A673 (cell line): ENCODE measurements at places on chromosomes 4 and X.

DNA sequence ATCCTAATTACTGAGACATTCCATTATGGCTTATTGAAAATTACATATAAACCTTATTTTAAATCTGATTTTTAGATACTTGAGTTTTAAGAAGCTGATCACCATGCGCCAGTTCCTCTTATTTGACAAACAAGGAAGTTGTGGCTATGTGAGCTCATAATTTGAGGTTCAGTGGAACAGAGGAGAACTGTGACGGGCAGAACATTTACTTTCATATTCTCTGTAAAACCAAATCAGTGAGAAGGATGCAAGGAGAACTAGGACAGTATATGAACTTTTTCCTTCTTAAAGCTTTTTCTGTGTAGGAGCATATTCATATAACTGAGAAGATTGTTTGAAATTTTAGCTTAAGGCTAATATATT, 25.3 kb downstream of the STIM2 start:
- no peak for DNase-seq

GRCh38 chr4:161650812-161651211, 513.0 kb downstream of the FSTL5 start:
- no peak for DNase-seq

GRCh38 chr4:122100508-122100907, 51.6 kb upstream of the BLTP1 start:
- peak; percentile 90 for DNase-seq

DNA sequence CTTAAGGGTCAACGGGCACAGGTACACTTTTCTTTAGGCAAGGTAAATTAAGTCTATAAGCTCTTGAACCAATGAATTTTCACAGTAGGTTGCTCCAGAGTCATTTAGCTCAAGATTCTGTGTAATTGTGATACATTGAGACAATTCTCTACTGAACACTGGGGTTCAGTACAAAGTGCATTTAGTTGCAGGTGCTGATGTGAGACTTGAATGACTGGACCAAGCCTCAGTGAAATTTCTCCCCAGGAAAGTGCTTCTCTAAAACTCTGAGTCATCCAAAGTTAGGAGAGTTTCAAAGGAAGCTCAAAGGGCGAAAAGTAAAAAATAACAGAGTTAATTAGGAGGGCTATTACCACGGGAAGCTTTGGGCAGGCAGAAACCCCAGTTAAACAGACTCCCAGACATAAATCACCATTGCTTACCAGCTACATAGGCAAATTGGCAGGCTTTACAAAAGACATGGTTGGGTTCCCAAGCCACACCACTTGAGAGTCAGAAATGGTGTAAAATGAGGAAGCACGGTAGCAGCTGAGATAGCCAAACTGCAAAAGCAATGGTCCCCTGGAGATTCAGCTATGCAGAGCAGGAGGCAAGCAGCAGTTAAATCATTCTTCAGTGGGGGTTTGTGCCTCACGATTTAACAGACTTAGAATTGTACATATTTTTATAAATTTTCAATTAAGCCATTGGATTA, 202.6 kb downstream of the PCDH19 start:
- no peak for DNase-seq

DNA sequence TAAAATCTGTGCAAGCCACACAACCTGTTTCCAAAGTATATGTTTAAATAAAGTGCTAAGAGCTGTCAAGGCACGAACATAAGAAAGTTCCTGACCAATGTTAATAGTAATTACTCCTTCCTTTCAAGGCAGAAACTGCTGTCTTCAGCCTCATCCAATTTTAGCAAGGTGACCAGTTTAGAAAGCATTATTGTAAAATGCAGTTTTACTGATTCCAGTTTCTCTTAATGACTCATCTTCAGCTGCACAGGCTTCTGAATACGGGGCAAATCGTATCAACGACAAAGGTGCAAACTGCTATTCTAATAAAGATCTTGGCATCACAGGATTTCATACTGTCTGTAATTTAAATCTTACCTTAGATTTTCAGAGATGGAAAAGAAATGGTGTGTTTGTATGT, 87.5 kb downstream of the PPP3CA start:
- DNase-seq: no peak

GRCh38 chr4:101651778-101652177, 138.8 kb upstream of the BANK1 start:
- peak; percentile 10 for DNase-seq

DNA sequence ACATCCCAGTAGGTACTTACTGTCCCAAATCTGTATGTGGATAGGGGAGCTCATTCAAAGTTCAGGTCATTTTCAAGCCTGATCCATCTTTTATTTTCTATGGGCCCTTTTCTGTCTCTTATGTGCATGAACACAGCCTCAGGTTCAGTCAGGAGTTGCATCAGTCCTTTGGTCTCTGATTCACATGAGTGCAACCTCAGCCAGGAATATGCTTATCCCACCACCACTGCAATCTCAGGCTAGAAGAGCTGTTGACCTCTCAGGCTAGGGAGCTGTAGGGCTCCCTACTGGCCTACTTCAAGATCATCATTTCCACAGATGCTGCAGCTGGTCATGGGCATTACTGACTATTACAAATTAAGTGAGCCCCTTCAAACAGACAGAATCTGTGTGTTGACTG, 27.2 kb downstream of the AASDH start:
- no peak for DNase-seq

DNA sequence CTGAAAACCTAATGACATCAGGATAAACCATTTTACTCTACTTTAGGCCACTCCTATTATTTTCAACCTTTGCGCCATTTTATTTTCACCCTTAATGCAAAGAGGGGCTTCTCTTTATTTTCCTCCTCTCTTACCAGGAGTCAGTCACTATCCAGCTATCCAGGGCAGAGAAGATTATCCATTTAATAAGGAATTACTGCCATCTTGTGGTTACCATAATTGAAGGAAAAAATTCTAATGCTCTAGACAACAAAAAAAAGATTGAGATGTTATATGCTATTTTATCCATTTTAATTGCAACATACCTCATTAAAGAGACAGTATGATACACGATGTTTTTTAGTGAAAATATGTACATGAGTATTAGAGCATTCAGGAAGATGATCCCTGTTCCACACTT, 514.5 kb upstream of the FAM241A start:
- peak; percentile 85 for DNase-seq

GRCh38 chrX:110145311-110145710, 142.4 kb downstream of the TMEM164 start:
- no peak for DNase-seq

GRCh38 chrX:101619364-101619763, 1.6 kb upstream of the ARMCX6 start:
- DNase-seq: peak; percentile 64

- DNase-seq: no peak
Measured at GRCh38 chr4:147760176-147760575, 28.3 kb downstream of the ARHGAP10 start.

DNA sequence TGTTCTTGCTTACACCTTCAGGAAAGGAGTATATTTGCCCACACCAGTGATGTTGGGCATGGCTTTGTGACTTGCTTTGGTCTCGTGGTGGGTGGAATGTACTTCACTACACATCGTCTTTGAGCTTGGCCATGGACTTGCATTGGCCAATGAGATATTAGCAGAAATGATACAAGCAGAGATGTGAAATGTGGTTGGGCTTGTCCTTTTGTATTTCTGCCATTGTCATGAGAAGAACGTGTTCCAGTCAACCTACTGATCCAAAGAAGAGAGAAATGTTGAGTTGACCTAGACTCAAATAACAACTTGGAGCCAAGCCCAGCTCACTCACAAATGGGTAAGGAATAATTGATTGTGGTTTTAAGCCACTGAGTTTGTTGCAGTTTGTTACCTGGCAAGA, 138.4 kb upstream of the ARX start:
- DNase-seq: no peak

- no peak for DNase-seq
Measured at GRCh38 chr4:175422331-175422730, 389.7 kb downstream of the GPM6A start.

DNA sequence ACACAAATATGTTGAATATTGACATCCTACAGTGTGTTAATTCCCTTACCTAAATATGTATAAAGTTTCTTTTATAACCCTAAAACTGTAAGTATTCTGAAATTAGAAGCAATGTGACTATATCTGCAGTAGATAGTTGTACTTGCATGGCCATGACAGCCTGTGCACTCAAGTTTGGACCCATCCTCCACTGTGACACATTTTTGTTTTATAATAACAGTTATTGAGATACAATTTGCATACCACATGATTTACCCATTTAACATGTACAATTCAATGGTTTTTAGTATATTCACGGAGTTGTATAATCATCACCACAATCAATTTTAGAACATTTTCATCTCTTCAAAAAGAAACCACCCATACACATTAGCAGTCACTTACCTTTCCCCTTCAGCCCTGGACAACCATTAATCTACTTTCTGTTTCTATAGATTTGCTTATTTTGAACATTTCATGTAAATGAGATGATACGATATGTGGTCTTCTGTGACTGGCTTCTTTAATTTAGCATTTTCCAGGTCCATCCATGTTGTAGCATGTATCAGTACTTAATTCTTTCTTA, 29.6 kb downstream of the HERC3 start:
- no peak for DNase-seq

DNA sequence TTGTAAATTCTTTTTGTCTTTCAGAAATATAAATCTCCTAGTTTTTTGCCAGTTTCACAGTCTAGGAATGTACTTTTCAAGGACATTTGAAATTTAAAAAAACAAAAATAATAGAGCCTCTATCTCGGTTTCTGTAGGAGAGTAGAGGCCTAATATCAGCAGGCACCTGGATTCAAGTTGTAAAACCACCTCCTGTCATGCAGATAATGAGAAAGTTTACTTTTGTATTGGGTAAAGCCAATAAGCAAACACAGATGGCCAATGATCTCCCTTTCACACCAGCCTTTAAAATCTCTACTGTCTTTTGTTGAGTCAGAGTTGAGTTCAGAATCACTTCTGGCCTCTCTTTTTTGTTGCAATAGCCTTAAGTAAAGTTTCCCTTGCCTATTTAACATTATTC, 1499.9 kb downstream of the PCDH18 start:
- DNase-seq: no peak

GRCh38 chr4:111720866-111721265, 424.4 kb upstream of the FAM241A start:
- no peak for DNase-seq

DNA sequence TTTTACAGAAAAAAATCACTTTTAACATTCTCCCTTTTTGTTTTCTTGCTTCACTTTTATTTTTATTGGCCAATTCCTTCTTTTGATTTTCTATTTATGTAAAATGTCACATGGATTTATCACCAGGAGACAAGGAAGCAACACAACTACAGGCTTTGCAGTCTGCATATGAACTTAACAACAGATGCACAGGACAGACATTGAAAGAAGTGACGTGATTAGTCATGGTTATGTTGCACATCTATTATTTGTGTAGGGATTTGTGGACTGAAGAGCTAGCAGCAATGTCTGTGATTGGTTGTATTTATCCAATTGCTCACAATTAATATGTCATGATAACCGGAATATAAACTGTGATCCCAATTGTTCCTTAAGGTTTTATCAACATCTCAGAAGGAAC, 147.8 kb upstream of the KLF3 start:
- no peak for DNase-seq

DNA sequence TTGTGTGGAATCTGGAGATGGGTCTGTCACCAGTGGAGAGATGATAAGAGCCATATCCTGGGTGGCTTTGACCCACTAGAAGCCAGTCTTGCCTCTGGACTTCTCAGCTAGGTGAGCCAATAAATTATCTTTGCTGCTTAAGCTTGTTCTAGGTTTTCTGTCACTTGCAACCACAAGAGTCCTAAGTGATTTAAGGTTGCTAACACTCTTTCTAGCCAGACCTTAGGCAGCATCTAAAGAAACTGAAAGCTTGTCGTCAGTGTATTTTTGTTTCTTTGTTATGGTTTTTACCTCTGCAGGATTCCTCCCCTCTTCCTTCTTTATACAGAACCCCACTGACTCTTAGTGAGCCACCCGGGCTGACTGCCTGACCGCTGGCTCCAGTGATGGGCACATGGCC, 37.1 kb upstream of the STIM2 start:
- no peak for DNase-seq

DNA sequence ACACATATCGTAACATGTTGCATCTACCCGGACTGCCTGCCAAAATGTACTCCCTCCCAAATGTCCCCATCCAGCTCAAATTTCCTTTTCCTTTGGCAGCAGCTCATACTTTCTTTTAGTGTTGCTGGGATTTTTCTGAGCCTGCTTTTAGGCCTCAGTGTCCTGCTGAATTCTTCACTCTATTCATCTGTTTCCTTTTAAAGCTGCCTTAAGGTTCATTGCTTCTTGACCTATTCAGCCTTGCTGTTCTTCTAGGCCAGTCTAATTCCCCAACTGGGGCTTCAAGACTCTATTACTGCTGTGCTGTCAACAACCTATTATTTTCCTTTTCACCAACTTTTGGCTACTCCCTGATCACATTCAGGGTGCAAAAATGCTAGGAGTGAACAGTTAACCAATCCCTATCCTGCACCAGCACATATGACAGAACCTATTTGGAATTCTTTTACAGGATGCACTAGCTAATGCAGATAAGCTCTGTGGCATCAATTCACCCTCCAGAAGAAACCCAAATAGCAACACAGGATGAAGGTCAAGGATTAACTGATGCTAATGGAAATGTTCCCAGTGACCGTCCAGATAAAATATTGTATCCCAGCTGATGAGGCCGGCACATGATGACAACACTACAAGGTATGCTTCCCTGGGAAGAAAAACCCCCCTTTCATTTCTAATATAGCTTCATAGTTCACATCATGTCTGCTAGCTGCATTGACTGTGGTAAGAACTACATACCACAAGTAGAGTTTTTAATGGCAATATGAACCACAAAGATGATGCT, 114.7 kb upstream of the TTC29 start:
- DNase-seq: no peak

DNA sequence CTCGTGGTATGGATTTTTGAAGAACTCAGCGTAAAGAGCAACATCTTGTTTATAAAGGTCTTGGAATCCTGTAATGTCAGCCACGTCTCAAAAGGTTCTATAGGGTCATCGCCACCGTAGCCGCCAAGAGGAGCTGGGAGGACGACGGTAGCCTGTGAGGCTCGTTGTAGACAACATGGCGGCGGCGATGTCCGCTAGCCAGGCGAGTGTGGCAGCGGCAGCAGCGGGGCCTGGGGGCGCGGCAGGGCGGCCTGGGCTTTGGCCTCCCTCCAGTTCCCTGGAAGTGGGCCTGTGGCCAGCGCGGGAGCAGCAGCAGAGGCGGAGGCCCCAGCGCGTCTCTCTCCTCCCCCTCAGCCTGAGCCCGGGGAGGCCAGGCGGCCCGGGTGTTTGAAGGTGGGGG, 143.5 kb upstream of the PBDC1 start:
- DNase-seq: no peak
